ENCODE measurements at places on chromosomes 11 and 22. TPM values are rescaled to one million over a fixed set of nuclear protein-coding genes. Genes with fewer than 3 reads are reported as not detected.

- H3K4me1 ChIP-seq: no peaks in the 10 kb centered on the region
- no peaks in the 10 kb centered on the region for H3K36me3 ChIP-seq
- DNase-seq: no peak
- no peaks in the 10 kb centered on the region for H3K27me3 ChIP-seq
- no peak overlapping the region for H3K4me3 ChIP-seq
Measured at GRCh38 chr22:33090836-33091235, 32.7 kb upstream of the SYN3 start.

DNA sequence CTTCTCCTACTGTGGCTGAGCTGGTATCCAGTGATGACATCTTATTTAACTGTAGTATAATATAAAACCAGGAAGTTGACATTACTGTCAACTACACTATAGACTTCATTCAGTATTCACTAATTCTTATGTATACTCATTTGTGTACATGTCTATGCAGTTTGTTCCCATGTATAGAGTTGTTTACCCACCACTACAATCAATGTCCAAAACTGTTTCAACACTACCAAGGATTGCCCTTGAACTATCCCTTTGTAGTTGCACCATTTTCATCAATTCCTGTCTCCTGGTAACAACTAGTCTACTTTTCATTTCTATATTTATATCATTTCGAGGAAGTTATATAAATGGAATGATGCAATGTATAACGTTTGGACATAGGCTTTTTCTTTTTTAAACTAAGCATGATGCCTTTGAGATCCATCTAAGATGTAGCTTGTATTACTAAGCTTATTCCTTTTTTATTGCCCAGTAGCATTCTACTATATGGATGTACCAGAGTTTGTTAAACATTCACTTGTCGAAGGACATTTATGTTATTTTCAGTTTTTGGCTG is 39.2 kb downstream of the TMEM135 start:
- H3K4me1 ChIP-seq: peaks cover 4% of the 10 kb centered on the region
- H3K27ac ChIP-seq: no peak overlapping the region
- peaks cover 8% of the 10 kb centered on the region for H3K36me3 ChIP-seq
- no peak overlapping the region for H3K4me3 ChIP-seq

DNA sequence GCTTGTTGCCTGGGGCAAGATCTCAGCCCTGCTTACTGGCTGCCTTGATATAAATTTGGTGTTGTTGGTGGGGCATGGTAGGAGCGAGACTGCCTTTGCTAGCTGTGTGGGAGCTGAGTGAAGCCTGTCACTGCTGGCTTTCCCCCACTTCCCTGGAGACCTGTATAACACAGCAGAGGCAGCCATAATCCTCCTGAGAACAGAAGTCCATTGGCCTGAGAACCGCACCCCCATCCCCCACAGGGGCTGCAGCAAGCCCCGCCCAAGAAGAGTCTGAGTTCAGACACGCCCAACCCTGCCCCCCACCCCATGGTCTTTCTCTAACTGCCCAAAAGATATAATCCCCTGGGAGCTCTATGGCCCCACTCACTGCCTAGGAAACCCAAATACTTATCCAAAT is 39.2 kb upstream of the ARHGAP42 start:
- no peaks in the 10 kb centered on the region for H3K36me3 ChIP-seq
- no peak for DNase-seq
- H3K27me3 ChIP-seq: no peaks in the 10 kb centered on the region
- H3K27ac ChIP-seq: no peak overlapping the region

Gene MRPL40
- total RNA-seq: 69.3 TPM

GRCh38 chr11:116457336-116458007 is 315.3 kb downstream of the BUD13 start:
- no peak overlapping the region for H3K27ac ChIP-seq
- no peak overlapping the region for H3K4me3 ChIP-seq
- DNase-seq: no peak
- H3K4me1 ChIP-seq: no peaks in the 10 kb centered on the region
- no peaks in the 10 kb centered on the region for H3K27me3 ChIP-seq
- H3K36me3 ChIP-seq: no peaks in the 10 kb centered on the region

GRCh38 chr11:67996622-67997474 is 7.0 kb downstream of the UNC93B1 start:
- no peak overlapping the region for H3K27ac ChIP-seq
- no peaks in the 10 kb centered on the region for H3K27me3 ChIP-seq
- no peaks in the 10 kb centered on the region for H3K36me3 ChIP-seq
- no peak overlapping the region for H3K4me3 ChIP-seq
- no peaks in the 10 kb centered on the region for H3K4me1 ChIP-seq

DNA sequence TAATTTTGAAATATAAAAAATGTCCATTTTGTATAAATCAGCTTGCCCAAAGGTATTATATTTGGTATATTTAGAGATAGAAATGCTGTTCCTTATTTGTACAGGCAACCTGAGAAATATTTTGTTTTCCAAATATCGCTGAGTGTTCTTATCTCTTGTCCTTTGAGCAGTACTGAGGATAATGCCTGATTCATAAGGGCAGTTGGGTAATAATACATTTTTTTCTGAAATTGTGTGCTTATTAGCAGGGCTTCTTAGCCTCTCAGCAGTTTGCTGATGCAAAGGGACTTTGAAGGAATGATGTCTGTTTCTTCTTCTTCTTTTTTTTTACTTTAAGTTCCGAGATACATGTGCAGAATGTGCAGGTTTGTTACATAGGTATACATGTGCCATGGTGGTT is 69.1 kb downstream of the LDLRAD3 start:
- H3K4me1 ChIP-seq: no peaks in the 10 kb centered on the region
- no peaks in the 10 kb centered on the region for H3K36me3 ChIP-seq
- H3K4me3 ChIP-seq: no peak overlapping the region
- no peaks in the 10 kb centered on the region for H3K27me3 ChIP-seq
- H3K27ac ChIP-seq: no peak overlapping the region

DNA sequence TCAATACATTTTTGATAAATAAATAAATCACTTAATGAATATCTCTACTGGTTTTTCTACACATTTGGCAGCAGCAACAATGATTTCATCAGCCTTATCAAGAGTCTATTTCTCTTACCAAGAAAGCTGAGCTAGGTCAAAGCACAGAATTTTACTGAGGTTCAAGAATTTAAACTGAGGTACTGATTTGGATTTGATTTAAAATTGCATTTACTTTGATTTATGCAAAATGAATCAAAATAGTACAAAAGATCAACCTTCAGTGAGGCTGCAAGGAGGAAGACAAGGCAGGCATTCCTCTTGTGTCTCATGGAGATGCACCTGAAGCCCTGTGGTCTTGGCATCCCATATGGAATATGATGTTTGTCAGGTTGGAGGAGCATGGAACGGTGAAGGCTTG is 15.5 kb upstream of the EP300 start:
- peaks cover 7% of the 10 kb centered on the region for H3K4me1 ChIP-seq
- H3K27me3 ChIP-seq: no peaks in the 10 kb centered on the region
- no peak overlapping the region for H3K4me3 ChIP-seq
- no peak for DNase-seq
- H3K36me3 ChIP-seq: no peaks in the 10 kb centered on the region

DNA sequence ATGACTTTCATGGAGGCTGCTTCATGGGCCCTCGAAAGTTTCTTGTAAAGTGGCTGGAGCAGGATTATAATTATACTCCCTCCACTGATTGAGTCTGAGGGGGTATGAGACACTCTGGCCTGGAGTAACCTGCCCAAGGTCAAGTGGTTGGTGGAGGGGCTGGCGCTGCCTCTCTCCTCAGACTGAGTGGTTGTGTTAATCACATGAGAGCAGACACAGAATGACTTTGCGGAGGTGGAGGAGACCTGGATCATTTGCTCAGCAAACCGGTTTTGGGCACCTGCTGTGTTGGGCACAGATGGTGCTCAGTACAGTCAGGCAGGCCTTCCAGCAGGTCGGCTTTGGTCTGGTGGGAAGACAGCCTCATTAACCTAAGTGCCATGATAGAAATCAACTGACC is 11.8 kb downstream of the BCR start:
- peaks cover 84% of the 10 kb centered on the region for H3K4me1 ChIP-seq
- H3K27me3 ChIP-seq: no peaks in the 10 kb centered on the region
- no peak overlapping the region for H3K4me3 ChIP-seq
- no peaks in the 10 kb centered on the region for H3K36me3 ChIP-seq
- H3K27ac ChIP-seq: peak overlapping the region; percentile 63

DNA sequence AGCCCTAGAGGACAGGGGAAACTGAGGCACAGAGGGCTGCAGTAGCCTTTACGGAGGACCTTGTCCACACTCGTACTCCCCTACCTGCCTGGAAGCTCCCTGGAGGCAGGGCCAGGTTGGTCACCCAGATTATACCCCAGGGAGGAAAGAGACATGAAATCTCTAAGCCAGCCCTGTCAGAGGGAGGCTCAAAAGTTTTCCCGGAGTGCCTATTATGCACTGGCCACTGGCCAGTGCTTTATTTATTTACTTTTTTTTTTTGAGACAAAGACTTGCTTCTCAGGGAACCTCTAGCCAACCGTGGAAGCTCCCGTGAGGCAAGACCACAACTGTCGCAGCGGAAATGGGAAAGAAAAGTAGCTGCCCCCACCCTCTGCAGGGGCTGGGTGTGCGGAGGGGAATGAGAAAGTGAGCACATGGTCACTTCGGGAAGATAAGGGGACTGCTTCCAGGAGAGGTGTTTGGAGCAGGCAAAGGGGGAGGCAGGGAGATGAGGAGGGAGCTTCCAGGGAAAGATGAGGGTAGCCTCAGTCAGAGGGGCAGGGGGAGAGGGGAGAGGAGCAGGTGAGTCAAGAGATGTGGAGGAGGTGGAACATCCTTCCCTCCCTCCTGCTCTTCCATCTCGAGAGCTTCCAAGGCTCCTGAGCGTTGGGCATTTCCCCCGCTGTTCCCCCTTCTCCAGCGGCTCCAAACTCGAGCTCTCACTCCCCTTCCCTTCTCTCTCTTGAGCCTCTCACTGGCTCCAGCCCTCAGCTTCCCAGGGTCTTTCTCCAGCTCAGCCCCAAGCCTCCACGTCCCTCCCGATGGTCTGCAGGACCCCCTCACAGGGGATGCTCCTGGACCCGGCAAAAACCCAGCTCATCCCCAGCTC is 4.3 kb downstream of the IL2RB start:
- H3K27me3 ChIP-seq: no peaks in the 10 kb centered on the region
- no peak overlapping the region for H3K27ac ChIP-seq
- no peak overlapping the region for H3K4me3 ChIP-seq

Gene MS4A4A
- 7.7 TPM for total RNA-seq

Gene SMIM35
- not detected for total RNA-seq

Gene LDLRAD3
- 3.6 TPM for total RNA-seq

Gene KCNC1
- under 0.01 TPM for total RNA-seq

Gene OR4A16
- total RNA-seq: not detected
